AG08395 (cell line): ENCODE measurements at places on chromosomes 2 and 18.

DNA sequence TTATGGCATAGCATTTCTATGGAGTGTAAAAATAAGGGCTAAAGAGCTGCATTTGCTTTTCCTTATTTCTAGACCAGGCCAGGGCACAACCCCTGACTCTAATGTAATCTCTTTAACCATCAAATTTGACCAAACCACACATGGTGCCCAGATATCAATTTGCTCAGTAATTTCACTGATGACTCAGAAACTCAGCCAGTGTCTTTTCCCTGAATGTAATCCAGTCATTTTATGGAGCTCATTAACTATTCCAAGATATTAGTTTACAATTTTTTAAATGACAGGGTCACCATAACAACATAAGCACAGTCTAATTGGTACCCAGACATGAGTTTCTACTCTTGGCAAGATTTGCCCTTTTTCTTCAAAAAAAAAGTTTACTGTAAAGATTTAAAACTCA, 270.8 kb upstream of the AGAP1 start:
- DNase-seq, result no peak

DNA sequence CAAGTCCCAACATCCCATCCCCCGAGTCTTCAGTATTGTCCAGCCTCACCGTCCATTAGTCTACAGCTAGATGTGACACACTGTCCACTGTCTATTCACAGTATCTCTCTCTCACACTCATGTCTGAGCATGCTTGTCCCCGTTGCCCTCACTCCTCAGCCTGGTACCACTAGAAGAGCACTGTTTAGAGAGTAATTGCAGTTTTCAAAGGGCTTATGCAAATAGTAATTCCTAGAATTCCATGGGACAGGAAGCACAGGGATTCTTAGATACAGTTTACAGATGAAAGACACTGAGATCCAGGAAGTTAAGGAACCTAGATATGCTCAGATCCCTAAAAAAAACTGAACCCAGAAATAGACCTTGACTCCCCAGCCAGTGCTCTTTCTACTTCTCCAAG, 125.5 kb downstream of the MYO5B start:
- no peak for DNase-seq

DNA sequence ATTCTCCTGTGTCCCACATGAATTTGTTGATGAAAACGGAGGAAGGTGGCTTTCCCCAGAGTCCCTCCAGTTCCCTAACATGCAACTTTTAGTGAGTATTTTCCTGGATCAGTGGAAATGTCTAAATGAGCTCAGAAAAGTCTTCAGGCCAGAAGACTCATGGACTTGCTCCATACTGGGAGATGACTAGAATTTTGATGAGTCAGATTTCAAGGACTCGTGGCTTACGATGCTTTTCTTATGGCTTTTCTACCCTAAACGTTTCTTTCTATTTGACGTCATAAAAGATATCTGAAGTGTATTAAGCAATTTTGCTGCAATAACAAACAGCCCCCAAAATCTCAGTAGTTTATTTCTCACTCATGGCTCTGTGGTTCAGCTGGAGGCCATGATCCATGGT, 397.6 kb downstream of the FBXO15 start:
- no peak for DNase-seq

- DNase-seq, result no peak
Measured at GRCh38 chr18:71485611-71486010, 1058.5 kb downstream of the CBLN2 start.

- DNase-seq, result no peak
Measured at GRCh38 chr2:28406276-28407096, 13.8 kb downstream of the FOSL2 start.

DNA sequence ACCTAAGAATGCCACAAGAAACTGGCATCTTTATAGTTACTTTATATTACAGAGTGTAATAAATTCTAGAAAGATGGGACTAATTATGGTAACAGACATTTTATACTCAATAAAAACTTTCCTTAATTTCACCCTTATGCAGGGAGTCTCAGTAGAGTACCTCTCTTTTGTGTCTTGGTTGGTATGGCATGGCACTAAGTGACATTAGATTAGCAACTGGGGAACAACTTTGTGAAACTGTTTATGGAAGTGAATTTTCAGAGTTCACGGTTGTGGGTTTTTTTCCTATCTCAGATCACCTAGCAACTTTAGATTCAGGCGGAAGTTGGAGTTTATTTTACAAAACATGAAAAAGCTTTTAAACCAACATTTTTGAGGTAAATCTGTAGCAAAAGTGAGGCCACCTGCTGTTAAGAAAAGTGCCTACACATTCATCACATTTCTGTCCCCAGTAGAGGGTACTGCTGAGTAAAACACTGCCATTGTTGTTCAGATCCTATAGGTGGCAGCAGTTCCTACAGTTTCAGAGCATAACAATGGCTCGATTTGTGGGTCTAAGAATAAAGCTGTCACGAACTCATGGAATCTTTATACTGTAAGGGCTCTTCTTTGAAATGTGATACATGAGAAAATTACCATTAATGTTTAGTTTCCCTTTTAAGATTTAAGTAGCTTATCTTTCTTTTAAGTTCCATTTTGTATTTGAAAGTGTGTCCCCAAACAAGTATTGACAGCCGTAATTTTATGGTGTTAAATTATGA, 117.6 kb downstream of the CAMKMT start:
- peak; percentile 81 for DNase-seq
